ENCODE measurements at places on chromosomes 6 and 20. TPM values are rescaled to one million over a fixed set of nuclear protein-coding genes. Genes with fewer than 3 reads are reported as not detected.

Gene INSM1
- not detected for total RNA-seq

Gene IER3
- total RNA-seq = 52.7 TPM

Gene IRAK1BP1
- 3.1 TPM for total RNA-seq

Gene LPA
- total RNA-seq = not detected

Gene TSHZ2
- total RNA-seq = 0.54 TPM

Gene VWA7
- total RNA-seq = 5.7 TPM

Gene TPBG
- total RNA-seq = 0.11 TPM

Gene CDH22
- not detected for total RNA-seq

Gene KCNB1
- total RNA-seq = 0.09 TPM

Gene DEFB124
- total RNA-seq = not detected

Gene THEMIS
- 155 TPM for total RNA-seq

Gene HLA-DQB2
- not detected for total RNA-seq

Gene FILIP1
- total RNA-seq = not detected

Gene BACH2
- total RNA-seq = 65.8 TPM

Gene C6orf163
- total RNA-seq = 3.2 TPM

Gene PROKR2
- not detected for total RNA-seq

Gene WTAP
- total RNA-seq = 127 TPM

Gene GLP1R
- not detected for total RNA-seq

Gene ZNF165
- total RNA-seq = 1.2 TPM

Gene FNDC1
- not detected for total RNA-seq

Gene SYTL3
- 71.7 TPM for total RNA-seq

Gene VNN1
- not detected for total RNA-seq

Gene ARMC2
- total RNA-seq = 15.3 TPM

Gene PLAGL1
- total RNA-seq = 10.9 TPM

Gene ZSWIM3
- total RNA-seq = 5.7 TPM

Gene WFDC2
- total RNA-seq = not detected

Gene CST1
- total RNA-seq = not detected

Gene GRM1
- not detected for total RNA-seq

Gene MCHR2
- not detected for total RNA-seq

Gene BLOC1S5
- total RNA-seq = 25.9 TPM

Gene MACROD2
- not detected for total RNA-seq

Gene TMEM200A
- 1.4 TPM for total RNA-seq

Gene TMC2
- total RNA-seq = not detected

Gene SMLR1
- not detected for total RNA-seq

Gene CAGE1
- 0.20 TPM for total RNA-seq

Gene C6orf15
- not detected for total RNA-seq

Gene DOK5
- not detected for total RNA-seq

Gene RRAGD
- total RNA-seq = 9.3 TPM

Gene ADTRP
- 1.9 TPM for total RNA-seq

Gene RNF182
- total RNA-seq = not detected

Gene SULF2
- 0.68 TPM for total RNA-seq

Gene RWDD2A
- total RNA-seq = 2.2 TPM

Gene CALHM6
- 26.7 TPM for total RNA-seq

Gene BMP7
- total RNA-seq = not detected

Gene ARMH2
- total RNA-seq = 1.6 TPM
